Activated CD4-positive, alpha-beta T cell treated with anti-CD3 and anti-CD28 coated beads for 48 hours (primary cell): ENCODE measurements at places on chromosomes 7 and 10.

DNA sequence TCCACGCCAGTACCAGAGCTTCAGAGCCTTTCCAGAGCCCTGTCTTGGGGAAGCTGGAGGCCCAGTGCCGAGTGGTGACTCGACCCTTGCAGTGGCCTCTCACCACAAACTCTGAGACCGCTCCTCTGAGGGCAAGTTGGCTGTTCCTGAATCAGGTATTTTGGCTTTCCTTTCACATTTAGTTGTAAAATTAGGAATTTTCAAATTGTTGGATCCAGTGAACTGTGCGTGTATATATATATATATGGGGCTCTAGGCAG lies 128.7 kb upstream of the UNC5B start:
- no peak for DNase-seq

- DNase-seq, result no peak
Measured at GRCh38 chr7:76086070-76086469, 38.2 kb downstream of the MDH2 start.

DNA sequence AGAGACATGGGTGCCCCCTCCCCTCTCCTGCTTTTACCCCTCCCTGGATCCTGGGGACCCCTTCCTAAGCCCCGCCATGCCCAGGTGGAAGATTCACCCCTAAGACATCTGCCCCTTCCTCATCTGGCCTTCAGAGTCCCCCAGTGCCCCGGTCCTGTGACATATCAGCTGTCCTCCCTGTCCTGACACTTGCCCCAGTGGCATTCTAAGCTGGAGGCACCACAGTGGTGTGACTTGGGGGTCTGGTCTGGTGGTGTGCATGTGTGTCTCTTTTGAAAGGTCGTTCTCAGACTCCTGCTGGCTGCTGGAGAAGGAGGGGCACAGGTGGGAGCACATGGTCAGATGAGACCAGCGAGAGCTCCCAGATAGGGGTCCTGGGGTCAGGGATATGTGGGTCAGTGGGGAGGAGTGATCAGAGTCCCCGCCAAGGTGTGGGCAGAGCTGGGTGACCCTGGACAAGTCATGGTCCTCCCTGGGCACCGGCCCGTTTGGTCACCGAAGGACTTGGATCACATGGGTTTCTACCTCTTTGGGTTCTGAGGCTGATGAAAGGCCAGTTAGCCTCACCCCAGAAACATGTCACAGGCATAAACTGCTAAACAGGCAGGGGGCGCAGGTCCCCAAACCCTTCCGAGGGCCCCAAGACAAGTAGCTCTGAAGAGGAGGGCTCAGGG lies 645 bp upstream of the TFR2 start:
- DNase-seq, result no peak

DNA sequence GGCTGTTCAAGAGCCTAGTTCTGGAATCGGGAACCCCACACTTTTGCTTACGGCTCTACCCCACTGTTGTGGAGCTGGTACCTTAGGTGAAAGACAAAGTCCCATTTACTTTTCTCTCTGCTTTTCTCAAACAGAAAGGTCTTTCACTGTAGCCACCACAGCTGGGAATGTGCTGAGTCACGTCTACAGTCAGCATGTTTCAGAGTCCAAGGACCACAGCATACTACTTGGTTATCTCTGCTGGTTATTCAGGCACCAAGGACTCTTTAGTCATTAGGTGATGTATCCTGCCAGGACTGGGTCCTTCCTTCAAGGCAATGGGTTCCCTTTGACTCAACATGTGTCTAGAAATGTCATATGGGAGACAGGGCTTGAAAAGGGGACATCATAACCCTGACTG lies 266.8 kb upstream of the STEAP1 start:
- no peak for DNase-seq

DNA sequence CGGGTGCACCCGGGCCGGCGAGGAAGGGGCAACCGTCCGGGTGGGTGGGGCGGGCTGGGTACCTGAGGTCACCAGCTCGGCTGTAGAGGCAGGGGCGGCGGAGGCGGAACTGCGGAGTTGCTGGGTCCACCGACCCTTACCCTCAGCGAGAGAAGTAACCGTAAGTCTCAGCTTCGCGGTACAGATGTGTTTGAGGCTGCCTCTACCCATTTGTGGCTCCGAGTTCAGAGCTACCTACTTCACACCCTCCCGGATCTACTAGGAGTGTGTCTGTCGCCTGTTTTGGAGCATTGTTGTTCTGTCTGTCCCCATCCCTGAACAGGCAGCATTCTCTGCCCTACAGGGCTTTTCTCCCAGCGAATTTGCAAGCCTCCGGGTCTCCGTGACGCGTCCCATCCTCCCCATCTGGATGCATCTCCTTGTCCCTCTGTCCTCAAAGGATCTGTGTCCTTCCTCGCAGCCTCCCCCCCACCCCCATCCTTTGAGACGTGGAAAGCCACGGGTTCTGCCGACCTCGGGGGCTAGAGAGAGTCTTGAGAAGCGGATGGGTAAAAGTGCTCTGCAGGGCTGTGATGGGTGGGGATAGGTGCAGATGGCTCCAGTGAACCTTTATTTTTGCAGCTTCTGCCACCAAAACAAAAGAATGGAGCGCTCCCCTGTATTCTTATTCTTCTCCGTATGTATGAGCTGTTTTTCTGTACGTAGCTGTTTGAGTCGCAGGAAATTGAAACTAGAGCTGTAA lies 757 bp downstream of the ANKIB1 start:
- no peak for DNase-seq

DNA sequence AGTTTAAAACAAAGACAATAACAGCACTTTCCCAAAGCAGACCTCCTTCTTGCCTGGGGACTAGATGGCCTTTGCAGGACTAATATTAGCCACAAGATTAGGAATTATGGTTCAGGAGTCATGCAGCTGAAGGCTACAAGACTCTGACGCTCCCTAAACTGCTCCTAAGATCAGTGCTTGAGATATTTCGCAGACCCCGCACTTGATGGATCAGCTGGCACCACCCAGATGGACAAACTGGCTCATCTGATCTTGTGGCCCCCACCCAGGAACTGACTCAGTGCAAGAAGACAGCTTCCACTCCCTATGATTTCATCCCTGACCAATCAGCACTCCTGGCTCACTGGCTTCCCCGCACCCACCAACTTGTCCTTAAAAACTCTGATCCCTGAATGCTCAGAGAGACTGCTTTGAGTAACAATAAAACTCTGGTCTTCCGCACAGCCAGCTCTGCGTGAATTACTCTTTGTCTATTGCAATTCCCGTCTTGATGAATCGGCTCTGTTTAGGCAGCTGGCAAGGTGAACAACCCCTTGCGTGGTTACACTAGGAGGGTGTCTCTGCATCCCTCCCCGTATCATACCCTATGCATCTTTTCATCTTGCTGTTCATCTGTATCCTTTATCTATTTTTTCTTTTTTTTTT lies 26.9 kb upstream of the NRBF2 start:
- no peak for DNase-seq

GRCh38 chr10:110885932-110886674 lies 14.4 kb downstream of the PDCD4 start:
- no peak for DNase-seq

- no peak for DNase-seq
Measured at GRCh38 chr7:99008181-99008631, 129.9 kb downstream of the TRRAP start.

DNA sequence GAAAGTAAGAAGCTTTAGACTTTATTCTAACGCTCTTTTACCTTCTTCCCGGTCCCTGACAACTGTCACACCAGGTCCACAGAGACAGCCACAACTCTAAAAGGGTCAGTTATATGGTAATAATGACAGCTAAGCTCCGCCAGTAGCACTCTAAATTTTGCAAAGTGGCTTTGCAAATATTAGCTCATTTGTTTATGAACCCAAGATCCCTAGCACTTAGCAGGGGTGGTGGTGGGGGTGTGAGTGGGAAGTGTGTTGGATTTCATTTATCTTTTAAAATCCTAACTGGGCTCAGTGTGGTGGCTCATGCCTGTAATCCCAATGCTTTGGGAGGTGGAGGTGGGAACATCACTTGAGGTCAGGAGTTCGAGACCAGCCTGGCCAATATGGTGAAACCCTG lies 34.8 kb upstream of the SDK1 start:
- no peak for DNase-seq

GRCh38 chr10:112471878-112472487 lies 25.0 kb downstream of the VTI1A start:
- no peak for DNase-seq
